Activated gamma-delta T cell treated with Interleukin-2 at 50 U/mL for 16 hours (primary cell): ENCODE measurements at places on chromosomes 11 and 22.

DNA sequence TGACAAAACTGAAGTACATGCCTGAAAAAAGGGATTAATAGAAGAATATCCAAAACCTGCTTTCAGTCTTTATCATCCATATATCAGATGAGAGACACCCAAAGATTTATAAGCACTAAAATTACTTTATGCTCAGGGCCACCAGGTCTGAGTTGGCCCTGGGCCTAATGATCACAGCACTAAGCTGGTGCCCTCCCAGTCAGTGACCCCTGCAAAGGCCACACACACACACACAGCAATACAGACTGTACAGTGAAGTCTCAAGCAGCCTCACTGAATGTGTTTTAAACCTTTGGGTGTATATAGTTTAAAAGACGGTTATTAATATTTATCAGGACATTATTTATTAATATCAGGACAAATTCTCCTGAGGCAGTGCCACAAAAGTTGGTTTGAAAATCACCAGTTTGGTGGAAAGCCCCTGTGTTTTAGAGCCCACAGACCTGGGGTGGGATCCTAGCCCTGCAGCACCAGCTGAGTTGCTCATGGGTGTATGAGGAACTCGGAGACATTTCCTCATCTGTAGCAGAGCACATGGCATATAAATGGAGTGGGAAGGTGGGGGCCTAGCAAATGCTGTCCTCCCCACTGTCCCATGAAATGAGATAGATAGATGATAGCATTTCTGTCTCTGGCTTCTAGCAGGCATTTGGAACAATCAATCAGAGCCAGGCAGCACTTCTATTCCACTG, 48.4 kb upstream of the HORMAD2 start:
- no peak for DNase-seq

GRCh38 chr11:80958987-80959386, 1518.2 kb upstream of the TENM4 start:
- DNase-seq = no peak

DNA sequence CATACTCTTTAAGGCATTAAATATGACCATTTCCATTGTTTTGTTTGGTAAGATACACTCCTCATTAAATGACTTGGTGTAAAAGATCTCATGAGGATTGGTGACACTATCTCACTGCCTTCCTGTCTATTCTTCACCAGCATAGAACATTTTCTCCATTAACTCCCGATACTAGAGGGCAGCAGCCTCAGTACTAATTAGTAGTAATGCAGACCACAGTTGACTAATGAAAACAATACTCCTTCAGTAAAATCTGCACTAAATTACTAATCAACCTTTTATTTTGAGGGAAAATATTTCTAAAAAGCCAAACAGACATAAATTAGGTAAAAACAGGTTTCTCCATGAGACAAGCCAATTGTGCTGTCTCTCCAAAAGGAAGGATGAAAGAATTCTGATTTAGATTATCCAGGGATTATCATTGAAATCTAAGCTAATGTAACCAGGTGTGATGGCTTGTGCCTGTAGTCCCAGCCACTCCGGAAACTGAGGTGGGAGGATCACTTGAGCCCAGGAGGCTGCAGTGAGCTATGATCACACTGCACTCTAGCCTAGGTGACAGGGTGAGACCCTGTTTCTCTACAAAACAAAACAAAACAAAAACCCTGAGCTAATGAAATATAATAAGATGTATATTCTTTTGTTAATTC, 9.4 kb downstream of the PGM2L1 start:
- DNase-seq = peak; percentile 71

- no peak for DNase-seq
These were observed 441.2 kb downstream of the LRRC4C start for GRCh38 chr11:41018224-41018623.

DNA sequence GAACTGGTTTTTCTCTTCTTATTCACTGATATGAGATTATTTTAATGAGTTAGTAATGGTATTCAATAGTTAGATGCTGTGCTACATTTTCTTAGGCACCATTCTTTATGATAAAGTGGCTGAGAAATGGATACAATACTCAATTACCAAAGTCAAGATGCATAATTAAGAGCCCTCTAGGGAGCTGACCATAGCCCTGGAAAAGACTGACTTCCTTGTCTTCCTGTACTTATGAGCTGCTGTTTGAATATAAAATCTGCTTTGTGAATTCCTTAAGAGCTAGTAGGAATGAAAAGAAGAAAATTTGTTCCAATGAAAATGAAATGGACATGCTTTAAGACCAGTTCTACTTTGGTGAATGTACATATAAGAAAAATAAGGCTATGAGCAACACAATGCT, 452.3 kb downstream of the KCNA4 start:
- DNase-seq = no peak

GRCh38 chr11:75147191-75147874, 3.6 kb upstream of the SLCO2B1 start:
- no peak for DNase-seq

GRCh38 chr22:17807578-17808410, 33.5 kb upstream of the BID start:
- no peak for DNase-seq

- no peak for DNase-seq
These were observed 84.7 kb downstream of the TTC28 start for GRCh38 chr22:28594797-28595462.

DNA sequence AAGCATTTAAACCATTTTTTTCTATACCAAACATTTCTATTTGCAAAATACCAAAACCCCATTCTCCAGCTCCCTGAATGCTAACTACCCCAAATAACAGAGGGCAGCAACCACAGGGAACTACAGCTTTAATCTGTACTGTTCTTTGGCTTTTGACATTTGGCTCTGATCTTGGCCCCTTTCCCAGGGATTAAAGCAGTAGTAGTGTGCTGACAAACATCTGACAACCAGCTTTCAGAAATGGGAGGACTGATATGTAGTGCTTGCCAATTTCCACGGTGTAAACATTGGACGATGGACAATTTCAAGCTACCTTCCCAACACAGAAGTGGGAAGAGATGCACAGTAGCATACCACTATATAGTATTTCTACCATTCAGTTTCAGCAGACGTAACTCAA, 88.4 kb upstream of the TEAD1 start:
- no peak for DNase-seq

DNA sequence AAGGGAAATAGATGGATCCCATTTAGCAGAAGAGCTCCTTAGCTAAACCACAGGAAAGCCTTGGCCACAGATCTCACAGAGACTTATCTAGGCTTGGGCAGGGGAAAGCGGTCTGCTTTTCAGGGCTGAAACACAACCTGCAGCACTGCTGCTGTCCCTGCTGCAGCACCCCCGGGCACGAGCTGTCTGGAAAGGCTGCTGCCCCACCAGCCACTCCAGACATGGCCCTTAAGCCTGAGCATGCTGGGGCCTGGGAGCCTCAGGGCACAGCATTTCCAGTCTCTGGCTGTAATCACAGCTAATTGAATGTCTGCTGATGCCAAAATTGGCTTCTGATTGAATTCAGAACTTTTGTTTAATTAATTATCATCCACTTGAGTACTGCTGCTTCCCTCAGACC, 115.0 kb downstream of the TMPRSS5 start:
- no peak for DNase-seq

DNA sequence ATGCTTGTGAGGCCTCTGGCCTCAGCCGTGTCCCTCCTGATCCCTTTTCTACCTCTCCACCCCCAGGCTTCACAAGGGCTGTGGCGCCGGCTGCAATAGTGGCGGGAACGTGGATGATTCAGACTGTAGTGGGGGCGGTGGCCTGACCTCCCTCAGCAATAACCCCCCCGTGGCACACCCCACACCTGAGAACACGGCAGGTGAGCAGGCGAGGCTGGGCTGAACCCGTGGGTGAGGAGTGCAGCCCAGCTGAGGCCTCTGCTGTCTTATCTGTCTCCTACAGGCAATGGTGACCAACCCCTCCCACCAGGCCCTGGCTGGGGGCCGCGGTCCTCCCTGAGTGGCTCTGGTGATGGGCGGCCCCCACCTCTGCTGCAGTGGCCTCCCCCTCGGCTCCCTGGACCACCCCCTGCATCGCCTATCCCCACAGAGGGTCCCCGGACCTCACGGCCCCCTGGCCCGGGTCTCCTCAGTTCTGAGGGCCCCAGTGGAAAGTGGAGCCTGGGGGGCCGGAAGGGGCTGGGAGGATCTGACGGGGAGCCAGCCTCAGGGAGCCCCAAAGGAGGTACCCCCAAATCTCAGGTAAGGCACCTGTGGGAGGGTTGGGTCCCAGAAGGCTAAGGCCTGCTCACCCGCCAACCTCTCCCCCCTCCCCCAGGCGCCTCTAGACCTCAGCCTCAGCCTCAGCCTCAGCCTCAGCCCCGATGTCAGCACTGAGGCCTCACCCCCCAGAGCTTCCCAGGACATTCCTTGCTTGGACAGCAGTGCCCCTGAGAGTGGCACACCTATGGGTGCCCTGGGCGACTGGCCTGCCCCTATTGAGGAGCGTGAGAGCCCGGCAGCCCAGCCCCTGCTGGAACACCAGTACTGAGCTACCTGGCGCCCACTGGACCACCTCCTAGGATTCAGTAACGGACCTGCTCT, 1.5 kb upstream of the SIPA1 start:
- DNase-seq = no peak

GRCh38 chr11:60131912-60132311, 43.4 kb downstream of the MS4A2 start:
- no peak for DNase-seq

DNA sequence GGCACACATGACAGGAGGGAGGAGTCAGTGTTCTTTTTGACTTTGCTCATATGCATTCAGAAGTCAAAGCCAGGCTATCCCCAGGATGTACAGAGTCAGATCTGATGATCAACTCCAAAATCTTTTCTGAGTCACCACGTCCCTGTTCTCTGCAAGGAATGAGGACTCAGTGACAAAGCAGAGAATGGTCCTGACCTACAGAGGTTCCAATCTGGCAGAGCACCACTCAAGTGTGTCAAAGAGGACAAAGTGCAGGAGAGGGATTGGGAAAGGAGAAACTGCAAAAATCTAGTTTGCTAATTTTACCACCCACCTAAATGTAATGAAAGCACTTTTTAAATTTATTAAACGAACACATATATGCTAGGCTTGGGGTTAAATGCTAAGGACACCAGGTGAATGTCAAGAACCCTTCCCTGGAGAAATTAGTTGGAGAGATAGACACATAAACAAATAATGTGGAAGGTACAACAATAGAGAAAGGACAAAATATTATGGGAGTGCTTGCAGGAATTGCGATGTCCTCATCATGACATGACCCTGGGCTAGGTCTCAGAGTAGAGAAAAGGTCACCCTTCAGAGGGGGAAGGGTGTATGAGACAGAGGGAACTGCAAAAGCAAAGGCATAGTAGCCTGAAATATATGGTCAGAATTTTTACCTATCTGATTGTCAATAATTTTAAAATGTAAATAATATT, 56.3 kb downstream of the MTNR1B start:
- no peak for DNase-seq

DNA sequence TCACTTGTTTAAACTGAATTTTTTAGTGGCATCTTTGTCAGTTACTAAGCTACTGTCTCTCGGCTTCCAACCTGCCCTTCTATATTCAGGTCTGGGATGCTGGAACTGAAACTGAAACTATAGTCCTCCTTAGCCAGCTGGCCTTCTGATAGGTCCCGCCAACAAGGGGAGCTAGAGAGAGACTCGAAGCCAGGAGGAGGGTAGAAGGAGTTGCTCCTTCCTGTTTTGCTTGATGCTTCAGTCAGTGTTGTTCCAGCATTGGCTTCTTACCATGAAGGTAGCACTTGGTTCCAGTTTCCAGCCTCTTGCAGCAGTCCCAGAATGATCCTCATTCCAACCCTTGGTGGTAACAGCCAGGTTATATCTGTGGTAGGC, 32.9 kb upstream of the HORMAD2 start:
- DNase-seq = no peak

- no peak for DNase-seq
These were observed 396.6 kb downstream of the TENM4 start for GRCh38 chr11:79044201-79044600.

DNA sequence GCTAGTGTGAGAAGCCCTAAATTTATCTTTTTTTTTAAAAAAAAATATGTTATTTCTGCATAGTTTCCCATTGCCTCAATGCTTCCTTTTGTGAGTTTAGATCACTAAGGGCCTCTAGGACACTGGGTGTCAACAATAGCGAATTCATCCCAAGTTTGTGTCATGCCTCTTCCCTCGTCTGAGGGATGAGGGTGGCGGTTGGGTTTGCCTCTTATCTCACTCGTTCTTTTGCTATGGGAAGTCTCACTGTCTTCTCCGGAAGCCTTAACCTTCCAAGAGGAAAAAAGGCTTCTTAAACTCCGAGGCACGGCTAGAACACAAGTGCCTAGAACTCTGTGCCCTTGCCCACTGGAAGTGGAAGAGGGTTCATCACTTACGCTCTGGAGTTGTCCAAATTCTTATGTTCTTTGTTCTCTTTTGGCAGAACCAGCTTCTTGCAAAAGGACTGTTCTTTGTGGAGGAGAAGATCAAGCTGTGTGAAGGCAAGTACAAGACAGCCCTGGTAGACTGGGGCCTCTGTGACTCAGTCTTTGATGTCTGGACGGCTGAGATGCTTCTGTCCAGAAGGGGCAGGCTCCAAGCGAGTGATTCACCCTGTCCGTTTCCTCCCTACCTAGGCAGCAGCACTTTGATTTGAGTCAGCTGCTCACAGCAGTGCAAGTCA, 78.5 kb downstream of the TRAF6 start:
- peak; percentile 35 for DNase-seq

GRCh38 chr11:119315131-119316015, 1.6 kb downstream of the MCAM start:
- DNase-seq = peak; percentile 51

DNA sequence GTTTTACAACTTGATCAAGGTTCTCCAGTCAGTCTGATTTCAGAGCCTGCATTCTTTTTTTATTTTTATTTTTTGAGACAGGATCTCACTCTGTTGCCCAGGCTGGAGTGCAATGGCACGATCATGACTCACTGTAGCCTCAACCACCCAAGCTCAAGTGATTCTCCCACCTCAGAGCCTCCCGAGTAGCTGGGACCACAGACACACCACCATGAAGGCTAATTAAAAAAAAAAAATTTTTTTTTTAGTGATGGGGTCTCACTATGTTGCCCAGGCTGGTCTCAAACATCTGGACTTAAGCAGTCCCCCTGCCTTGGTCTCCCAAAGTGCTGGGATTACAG, 117.2 kb upstream of the NAV2 start:
- DNase-seq = no peak

DNA sequence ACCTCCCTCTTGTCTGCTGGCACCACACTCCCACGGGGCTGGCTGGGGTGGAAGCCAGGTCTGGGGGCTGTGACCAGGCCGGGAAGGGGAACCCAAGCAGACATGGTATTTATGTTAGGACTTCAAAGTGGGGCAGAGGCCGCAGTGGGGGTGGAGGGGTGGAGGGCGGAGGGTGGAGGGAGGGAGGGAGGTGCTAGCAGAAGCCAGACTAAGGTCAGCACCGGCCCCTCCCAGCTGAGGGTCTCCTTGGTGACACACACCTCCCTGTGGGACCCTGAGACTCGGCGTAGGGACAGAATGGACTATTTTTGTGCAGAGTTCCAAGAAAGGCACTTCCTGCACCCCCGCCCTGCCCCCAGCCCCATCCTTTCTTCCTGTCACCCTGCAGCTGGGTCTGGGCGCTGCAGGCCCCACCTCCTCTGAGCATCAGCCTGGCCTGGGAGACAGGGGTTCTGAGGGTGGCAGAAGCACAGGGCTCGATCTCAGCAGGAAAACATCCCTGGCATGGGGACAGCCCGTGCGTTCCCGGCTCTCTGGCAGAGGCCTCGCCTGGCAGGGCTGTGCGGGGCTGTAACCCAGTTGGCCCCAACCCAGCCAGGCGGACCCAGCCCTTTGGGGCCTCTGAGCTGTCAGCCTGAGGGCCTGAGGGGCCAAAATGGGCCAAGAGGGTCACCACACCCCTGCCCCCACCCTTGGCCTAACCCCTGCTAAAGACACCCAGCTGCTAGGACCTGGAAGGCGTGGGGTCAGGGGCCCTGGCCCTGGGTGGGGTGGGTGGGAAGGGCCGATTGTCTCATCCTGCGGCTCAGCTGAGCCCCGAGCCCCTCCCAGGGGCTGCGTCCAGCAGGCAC, 9.6 kb upstream of the CD248 start:
- no peak for DNase-seq
